ENCODE measurements at places on chromosomes 5 and 9. TPM values are rescaled to one million over a fixed set of nuclear protein-coding genes. Genes with fewer than 3 reads are reported as not detected.

DNA sequence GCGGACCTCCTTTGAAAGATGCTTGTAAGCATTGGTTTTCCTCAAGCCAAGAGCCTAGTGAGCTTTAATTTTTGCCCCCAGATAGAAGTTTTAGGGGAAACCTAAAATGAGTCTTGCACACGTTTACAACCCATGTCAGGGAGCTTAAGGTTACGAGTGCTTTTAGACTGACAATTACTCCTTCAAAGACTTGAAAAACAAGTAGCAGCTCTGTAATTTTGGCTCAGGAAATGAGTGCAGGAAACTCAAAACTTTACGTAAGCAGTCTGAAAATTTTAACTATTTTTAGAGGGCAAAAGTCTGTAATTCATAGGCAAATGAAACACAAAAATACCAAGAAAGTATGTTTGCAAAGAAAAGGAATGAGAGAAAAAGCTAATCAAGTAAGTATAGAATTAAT, 36.8 kb downstream of the UBE2QL1 start:
- H3K36me3 ChIP-seq: no peaks in the 10 kb centered on the region
- DNase-seq: no peak
- no peaks in the 10 kb centered on the region for H3K27me3 ChIP-seq

DNA sequence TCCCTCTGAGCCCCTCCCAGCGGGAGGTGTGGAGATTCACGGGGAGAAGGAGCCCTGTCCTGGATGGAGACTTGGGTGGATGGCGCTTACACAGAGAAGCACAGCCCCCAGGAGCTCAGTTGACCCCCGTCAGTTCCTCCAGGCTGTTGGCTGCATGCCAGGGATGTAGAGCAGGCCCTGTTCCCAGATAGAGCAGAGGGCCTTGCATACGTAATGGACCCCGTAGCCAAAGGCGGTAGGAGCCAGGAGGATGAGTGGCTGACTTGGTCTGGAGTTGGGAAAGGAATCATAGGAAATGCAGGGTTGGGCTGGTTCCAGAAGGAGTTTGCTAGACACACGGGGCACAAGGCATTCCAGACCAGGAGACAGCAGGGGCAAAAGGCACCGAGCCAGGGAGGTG, 2.5 kb downstream of the PMPCA start:
- H3K4me3 ChIP-seq: no peak overlapping the region
- H3K27me3 ChIP-seq: no peaks in the 10 kb centered on the region
- no peak for DNase-seq
- peaks cover 52% of the 10 kb centered on the region for H3K36me3 ChIP-seq
- H3K4me1 ChIP-seq: peaks cover 21% of the 10 kb centered on the region
- H3K27ac ChIP-seq: no peak overlapping the region

DNA sequence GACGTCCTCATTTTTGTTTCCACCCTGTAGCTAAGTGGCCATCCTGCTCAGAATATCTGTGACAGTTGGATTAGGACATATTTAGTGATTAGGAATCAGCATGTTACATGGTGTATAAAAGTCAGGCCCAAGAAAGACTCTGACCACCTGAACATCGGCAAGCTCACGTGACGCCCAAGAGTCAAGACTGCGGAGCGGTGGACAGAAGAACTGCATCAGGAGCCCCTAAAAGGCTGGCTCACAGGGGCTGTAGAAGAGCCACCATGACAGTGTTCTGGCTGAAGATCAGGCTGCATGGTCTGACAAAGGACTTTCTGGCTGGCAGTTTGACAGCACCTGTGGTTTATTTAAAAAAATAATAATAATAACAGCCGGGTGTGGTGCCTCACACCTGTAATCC, 185.3 kb downstream of the AUH start:
- no peak overlapping the region for H3K4me3 ChIP-seq
- DNase-seq: no peak
- no peaks in the 10 kb centered on the region for H3K4me1 ChIP-seq
- H3K27ac ChIP-seq: no peak overlapping the region
- no peaks in the 10 kb centered on the region for H3K27me3 ChIP-seq

DNA sequence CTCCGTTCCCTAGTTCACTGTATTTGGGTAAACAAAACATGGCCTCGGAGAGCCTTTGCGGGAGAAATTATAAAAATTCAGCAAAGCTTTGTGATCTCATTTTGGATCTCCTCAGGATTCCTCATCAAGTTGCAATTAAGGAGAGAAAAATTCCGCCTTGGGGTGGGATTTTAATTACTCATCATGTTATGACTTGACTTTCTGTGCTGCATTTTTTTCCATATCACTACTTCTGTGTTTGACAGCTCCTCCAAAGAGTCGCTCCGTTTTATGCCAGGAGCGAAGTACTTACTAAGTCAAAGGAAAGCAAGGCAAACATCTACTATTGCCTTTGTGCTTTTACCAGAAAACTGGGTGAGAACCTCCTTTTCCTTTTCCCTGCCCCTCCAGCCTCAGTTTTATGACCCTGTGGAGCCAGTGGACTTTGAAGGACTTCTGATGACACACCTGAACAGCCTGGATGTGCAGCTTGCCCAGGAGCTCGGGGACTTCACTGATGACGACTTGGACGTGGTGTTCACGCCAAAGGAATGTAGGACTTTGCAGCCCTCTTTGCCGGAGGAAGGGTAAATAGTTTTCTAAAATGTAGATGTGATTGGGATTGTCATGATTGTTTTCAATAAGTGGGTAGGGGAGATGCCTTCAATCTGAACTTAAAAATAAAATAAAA, 71.5 kb downstream of the DOCK8 start:
- H3K36me3 ChIP-seq: no peaks in the 10 kb centered on the region
- H3K27ac ChIP-seq: no peak overlapping the region
- H3K4me1 ChIP-seq: no peaks in the 10 kb centered on the region
- H3K27me3 ChIP-seq: no peaks in the 10 kb centered on the region
- no peak for DNase-seq

DNA sequence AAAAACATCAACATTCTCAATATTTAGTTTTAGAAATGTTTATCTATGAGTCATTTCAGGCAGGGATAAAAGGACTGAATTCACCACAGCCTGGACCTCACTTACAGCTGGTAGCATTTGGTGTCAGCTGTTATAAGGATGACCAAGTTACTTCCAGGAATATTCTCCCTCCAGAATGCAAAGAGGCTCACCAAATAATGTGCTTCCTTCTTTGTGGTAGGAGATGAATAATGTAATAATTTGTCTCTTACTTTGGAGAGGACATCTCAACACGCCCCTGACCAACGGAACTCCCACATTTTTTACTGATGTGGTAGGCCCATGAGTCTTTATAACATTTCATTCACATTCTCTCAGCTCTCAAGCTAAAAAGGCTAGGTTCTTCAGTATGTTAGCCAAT, 825.9 kb upstream of the GRAMD2B start:
- H3K27me3 ChIP-seq: no peaks in the 10 kb centered on the region
- H3K4me3 ChIP-seq: no peak overlapping the region
- H3K4me1 ChIP-seq: no peaks in the 10 kb centered on the region
- no peak overlapping the region for H3K27ac ChIP-seq
- no peaks in the 10 kb centered on the region for H3K36me3 ChIP-seq

Gene SPATA31A3
- total RNA-seq: not detected

DNA sequence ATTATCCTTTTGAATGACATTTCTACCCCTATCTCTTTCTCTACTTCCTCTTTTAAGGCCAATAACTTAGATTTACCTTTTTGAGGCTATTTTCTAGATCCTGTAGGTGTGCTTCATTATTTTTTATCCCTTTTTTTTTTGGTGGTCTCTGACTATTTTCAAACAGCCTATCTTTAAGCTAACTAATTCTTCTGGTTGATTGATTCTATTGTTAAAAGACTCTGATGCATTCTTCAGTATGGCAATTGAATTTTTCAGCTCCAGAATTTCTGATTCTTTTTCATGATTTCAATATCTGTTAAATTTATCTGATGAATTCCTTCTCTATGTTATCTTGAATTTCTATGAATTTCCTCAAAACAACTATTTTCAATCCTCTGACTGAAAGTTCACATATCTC, 7.4 kb upstream of the SLC36A3 start:
- no peaks in the 10 kb centered on the region for H3K4me1 ChIP-seq
- H3K4me3 ChIP-seq: no peak overlapping the region
- no peak overlapping the region for H3K27ac ChIP-seq
- H3K27me3 ChIP-seq: no peaks in the 10 kb centered on the region

Gene TRIM32
- 19.7 TPM for total RNA-seq

Gene SLC25A2
- total RNA-seq: 1.6 TPM

- H3K4me1 ChIP-seq: no peaks in the 10 kb centered on the region
- no peak for DNase-seq
- H3K27me3 ChIP-seq: no peaks in the 10 kb centered on the region
- no peak overlapping the region for H3K27ac ChIP-seq
- H3K4me3 ChIP-seq: no peak overlapping the region
These were observed 11.7 kb downstream of the MTREX start for GRCh38 chr5:55319491-55319890.

GRCh38 chr9:23777328-23777727, 48.7 kb downstream of the ELAVL2 start:
- no peaks in the 10 kb centered on the region for H3K4me1 ChIP-seq
- H3K27me3 ChIP-seq: no peaks in the 10 kb centered on the region
- H3K4me3 ChIP-seq: no peak overlapping the region
- no peaks in the 10 kb centered on the region for H3K36me3 ChIP-seq
- no peak overlapping the region for H3K27ac ChIP-seq

DNA sequence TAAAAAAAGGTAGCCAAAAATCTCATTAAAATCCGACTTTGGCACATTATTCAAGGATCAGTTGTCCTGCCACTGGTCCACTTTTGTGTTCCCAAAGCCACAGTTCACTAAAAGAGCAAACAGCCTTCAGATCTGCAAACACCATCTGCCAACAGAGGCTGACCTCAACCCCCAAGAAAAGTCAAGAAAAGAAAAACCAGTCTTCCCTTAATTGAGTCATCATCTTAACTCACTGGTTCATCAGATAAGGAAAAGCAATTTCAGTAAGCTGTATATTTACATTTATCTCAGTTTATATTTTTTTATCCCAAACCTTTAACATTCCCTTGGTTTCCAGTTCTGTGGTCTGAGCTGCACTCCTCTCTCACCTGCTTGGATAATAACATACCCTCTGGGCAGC, 21.2 kb downstream of the RASEF start:
- no peaks in the 10 kb centered on the region for H3K27me3 ChIP-seq
- no peak for DNase-seq
- H3K36me3 ChIP-seq: no peaks in the 10 kb centered on the region
- no peak overlapping the region for H3K4me3 ChIP-seq
- peak overlapping the region; percentile 54 for H3K27ac ChIP-seq
- H3K4me1 ChIP-seq: peaks cover 26% of the 10 kb centered on the region

Gene RNF224
- total RNA-seq: 0.81 TPM

Gene ANKRD20A1
- 2.7 TPM for total RNA-seq

- no peak overlapping the region for H3K4me3 ChIP-seq
- no peaks in the 10 kb centered on the region for H3K36me3 ChIP-seq
These were observed 65.7 kb upstream of the FANCC start for GRCh38 chr9:95383185-95383676.

DNA sequence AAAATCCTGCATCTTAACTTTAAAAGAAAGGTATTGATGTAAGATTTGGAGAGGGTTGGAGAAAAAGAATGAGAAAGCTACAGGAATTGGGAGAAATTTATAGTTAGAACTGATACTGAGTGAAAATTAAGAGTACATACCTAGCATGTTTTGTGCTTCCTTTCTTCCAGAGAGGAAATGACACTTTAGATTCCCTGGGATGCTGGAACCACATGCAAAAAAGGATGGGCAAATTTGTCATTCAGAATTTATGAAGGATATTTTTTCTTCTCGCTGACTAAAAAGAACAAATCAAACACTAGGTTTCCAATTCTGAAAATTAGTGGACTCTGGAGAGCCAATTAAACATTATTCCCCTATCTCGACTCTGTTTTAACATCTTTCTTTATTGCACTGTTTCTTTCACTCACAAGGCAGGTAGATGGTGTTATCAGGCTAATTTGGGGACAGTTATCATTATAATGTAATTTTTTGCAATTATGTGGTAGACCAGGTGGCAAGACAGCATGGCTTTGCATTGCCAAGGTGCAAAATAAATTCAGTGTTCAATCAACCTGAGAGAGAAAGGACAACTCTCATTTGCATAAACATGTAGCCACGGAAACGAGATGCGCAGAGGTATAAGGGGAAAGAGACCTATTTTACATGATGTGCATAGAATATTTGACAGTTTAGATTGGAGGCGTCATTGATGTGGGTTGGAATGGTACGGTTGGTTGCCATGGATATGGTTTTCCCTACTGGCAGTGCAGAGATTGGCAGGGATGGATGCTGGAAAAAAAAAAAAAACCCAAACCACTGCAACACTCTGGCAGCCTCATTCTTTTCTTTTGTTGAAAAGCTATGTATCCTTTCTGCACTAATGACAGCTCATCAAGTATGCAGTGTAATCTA, 320.4 kb upstream of the CCNH start:
- no peak overlapping the region for H3K27ac ChIP-seq
- H3K27me3 ChIP-seq: no peaks in the 10 kb centered on the region
- H3K4me3 ChIP-seq: no peak overlapping the region
- no peak for DNase-seq

DNA sequence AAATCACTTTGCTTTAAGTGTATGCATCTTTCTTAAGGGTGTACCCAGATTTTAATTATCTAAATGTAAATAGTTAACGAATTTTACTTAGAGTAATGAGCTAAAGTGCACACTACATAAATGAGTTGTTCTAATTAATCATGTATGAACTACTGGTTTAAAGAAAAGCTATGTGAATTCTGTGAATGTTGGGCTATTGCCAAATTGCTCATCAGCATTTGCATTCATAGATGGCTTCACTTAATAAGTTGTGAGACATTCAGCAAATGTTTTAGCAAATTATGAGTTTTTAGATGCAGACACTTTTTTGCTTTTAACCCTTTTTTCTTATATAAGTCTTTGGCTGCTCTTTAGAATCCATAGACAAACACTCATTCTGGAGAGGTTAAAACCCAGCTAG, 175.7 kb downstream of the PBX3 start:
- no peak overlapping the region for H3K27ac ChIP-seq
- no peak overlapping the region for H3K4me3 ChIP-seq
- H3K36me3 ChIP-seq: no peaks in the 10 kb centered on the region
- H3K4me1 ChIP-seq: no peaks in the 10 kb centered on the region
- H3K27me3 ChIP-seq: no peaks in the 10 kb centered on the region

GRCh38 chr5:167555565-167556166, 735.8 kb upstream of the WWC1 start:
- H3K36me3 ChIP-seq: no peaks in the 10 kb centered on the region
- no peaks in the 10 kb centered on the region for H3K4me1 ChIP-seq
- no peaks in the 10 kb centered on the region for H3K27me3 ChIP-seq
- DNase-seq: no peak
- no peak overlapping the region for H3K27ac ChIP-seq

- H3K36me3 ChIP-seq: no peaks in the 10 kb centered on the region
- no peak overlapping the region for H3K4me3 ChIP-seq
- H3K4me1 ChIP-seq: peaks cover 16% of the 10 kb centered on the region
These were observed 17.0 kb upstream of the WWC1 start for GRCh38 chr5:168274406-168274805.
